ENCODE measurements at places on chromosomes 3 and 15. TPM values are rescaled to one million over a fixed set of nuclear protein-coding genes. Genes with fewer than 3 reads are reported as not detected.

- DNase-seq: no peak
Observed at GRCh38 chr15:71366926-71367325, 251.7 kb downstream of the THSD4 start.

DNA sequence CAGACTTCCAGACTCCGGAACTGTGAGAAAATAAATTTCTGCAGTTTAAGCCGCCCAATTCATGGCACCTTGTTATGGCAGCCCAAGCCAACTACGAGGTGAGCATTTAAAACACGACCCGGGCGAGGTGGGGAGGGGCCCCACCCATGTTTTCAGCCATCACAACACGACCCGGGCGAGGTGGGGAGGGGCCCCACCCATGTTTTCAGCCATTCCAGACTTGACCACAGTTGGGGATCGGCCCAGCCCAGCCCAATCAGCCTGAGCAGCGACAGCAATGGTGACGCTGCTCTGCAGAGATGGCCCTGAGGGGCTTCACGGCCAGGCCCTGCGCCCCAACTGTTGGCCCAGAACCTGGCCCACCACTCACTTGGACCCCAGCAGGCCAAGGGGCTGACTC lies 93.1 kb downstream of the ATP10A start:
- DNase-seq: no peak

DNA sequence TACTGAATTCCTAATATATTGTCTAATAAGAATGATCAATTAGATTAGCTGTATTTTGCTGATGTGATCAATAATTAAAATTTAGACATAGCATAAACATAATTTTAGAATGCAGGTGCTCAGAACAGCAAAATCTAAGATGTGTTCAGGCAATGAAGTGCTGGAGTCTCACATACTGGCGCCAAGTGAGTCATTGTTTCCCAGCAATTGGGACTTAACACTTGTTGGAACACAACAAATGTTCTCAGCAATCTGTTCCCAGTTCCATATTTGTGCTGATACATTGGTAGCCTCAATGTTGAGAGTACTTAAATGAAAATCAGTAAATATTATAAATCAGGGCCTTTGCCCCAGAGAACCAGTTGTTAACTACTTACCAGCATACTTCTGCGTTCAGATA lies 619.0 kb downstream of the ROBO1 start:
- DNase-seq: no peak

GRCh38 chr3:49900491-49901153 lies 3.1 kb downstream of the MST1R start:
- no peak for DNase-seq

The RASL12 gene
- 12.5 TPM for total RNA-seq

GRCh38 chr3:148756311-148756710 lies 58.6 kb downstream of the AGTR1 start:
- no peak for DNase-seq

GRCh38 chr15:49415149-49415548 lies 7.9 kb upstream of the FGF7 start:
- no peak for DNase-seq

- no peak for DNase-seq
Observed at GRCh38 chr15:82303956-82304777, 41.5 kb downstream of the SAXO2 start.

DNA sequence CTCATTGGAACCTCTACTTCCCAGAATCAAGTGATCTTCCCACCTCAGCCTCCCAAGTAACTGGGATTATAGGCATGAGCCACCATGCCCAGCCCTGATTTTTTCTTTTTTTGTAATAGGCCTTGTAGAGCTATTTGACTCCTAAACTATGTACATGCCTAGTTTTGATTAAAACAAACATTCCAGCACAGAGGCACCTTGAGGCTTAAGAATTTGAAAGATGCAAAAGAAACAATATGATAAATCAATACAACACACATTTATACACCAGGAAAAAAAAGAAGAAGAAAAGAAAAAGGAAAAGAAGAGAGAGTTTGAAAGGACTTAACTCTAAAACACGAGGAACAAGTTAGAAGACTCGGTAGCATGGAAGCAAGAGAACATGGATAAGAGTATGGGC lies 13.9 kb upstream of the FRMD5 start:
- no peak for DNase-seq

The CPLX3 gene
- 0.20 TPM for total RNA-seq

DNA sequence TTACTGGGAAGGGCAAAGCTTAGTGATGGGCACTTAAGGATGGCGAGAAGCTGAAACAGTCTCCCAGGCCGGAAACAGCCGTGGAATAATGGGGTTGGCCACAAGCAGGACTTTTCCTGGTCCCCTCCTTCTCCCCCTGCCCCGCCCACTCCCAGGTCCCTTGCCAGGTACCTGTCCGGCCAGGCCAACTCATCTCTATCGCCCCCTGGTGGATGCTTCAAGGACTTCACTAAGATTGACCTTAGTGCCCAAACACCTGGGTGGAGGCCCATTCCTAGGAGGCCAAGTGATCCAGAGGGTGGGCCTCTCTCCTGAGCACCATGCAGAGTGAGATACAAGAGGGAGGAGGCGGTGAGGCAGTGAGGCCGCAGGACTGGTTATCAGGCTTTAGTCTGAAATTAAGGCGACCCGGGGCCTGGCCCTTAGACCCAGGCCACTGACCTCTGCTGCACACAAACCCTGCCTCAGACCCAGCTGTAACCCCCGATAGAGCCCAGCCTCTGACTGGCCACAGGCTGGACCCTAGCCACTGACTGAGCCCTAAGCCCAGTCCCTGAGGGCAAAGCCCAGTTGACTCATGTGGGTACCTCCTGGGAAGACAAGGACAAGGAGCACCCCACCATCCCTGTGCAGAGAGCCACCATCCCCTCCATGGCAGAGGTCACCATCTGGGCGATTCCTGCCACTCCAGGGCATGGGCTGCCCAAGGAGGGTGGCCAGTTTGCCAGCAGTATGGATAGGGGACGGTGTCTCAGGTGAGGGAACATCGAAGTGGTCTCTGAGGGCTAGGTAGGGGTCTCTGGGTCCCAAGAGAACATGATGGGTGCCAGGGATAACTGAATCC lies 37.6 kb downstream of the VIPR1 start:
- no peak for DNase-seq

DNA sequence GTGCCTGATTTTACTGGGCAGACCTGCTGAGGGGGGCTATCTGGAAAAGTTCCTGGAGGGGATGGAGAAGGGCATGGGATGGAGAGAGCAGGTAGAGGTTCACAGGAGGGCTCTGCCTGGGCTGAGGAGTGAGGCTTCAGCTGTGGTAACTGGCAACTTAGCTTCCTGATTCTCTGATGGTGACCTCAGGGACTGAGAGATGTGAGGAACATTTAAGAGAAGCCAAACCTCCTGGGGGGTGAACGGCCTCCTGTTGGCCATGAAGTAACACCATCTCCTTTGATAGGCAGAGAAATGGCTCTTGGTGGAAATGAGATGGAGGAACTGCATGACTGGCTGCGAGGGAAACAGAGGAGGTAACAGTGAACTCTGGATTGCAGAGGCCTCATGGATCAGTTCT lies 97.3 kb upstream of the ROPN1 start:
- DNase-seq: no peak

The CAND2 gene
- 6.1 TPM for total RNA-seq

The CSPG4 gene
- 42.2 TPM for total RNA-seq

DNA sequence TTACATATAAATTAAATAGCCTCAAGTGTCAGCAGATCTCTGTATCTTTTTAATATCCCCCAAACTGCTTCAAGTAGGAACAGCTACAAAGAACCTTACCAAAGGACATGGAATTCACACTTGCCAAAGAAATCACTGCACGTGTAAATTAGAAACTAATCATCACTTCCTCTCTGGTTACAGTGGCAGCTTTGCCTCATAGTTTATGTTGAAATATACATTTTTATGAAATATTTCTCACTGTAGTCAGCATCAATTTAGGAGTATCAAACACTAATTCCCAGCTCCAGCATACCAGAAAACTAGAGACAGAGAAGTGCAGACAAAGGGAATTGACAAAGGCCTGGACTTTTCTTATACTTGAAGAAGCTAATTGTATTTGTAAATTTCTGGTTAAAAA lies 260.9 kb downstream of the TIGIT start:
- DNase-seq: no peak

The SEMA5B gene
- 8.6 TPM for total RNA-seq

DNA sequence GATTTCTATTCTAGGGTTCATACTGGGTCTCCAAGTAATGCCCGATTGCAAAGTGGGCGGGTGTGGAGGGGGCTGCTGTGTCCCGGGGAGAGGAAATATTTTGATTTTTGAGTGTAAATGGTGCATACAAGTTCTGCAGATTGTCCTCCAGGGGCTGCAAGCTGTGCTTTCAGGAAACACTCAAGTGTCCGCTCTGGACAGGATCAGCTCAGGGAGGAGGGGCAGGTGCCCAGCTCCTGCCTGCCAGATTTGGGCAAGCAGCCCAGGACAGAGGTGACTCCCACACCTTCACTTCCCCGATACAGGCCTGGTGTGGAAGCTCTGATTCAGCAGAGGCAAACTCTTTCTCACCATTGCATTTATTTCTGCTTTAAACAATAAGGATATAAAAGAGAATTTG lies 142.7 kb downstream of the ALDH1A2 start:
- DNase-seq: no peak

- DNase-seq: peak; percentile 16
Observed at GRCh38 chr15:87387766-87388165, 868.8 kb downstream of the NTRK3 start.

The ERICH6 gene
- total RNA-seq: not detected

DNA sequence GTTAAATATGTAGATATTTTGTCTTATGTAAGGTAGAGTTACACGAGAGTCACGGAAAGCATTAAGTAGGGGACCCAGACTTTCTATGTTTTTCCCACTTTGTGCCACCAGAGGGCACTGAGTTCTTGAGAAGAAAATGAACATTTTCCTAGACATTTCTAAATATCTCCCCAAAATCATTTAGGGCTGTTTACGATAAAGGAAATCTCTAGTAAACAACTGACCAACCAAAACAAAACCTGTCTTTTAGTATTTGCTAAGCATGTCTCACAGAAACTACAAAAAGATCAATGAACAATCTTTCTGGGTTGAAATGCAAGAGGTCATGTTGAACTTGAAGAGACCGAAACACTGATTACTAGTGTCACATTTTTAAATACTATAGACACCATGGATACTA lies 16.1 kb downstream of the POU1F1 start:
- peak; percentile 3 for DNase-seq

DNA sequence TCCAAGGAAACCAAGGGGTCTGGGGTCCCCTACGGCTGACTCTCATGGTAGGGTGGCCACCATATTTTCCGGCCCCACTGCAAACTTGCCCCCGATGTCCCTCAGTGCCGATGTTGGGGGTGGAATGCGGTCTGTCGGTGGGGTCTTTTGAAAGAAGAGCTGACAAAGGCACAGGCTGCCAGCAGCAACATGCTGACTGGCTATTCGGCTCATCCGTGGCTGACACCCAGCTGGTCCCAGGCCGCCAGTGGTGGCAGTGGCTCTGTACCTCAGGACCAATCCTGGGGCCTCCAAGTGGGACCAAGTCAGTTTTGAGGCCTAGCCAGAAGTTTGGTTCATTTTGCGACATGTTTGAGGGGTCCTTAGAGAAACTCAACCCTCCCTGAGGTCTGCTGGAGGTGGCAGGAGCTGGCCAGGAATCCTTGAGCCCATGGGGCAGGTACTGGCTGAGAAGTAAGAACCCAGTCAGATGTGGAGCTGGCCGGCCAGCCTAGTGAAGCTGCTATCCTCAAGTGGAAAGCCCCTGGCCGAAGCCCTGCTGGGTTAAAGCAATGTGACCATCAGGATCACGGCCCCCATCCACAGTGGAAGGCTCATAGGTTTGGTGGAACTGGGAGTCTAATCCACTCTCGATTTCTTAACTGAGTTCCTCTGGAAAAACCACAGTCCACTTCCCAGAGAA lies 17.8 kb downstream of the BMF start:
- no peak for DNase-seq

DNA sequence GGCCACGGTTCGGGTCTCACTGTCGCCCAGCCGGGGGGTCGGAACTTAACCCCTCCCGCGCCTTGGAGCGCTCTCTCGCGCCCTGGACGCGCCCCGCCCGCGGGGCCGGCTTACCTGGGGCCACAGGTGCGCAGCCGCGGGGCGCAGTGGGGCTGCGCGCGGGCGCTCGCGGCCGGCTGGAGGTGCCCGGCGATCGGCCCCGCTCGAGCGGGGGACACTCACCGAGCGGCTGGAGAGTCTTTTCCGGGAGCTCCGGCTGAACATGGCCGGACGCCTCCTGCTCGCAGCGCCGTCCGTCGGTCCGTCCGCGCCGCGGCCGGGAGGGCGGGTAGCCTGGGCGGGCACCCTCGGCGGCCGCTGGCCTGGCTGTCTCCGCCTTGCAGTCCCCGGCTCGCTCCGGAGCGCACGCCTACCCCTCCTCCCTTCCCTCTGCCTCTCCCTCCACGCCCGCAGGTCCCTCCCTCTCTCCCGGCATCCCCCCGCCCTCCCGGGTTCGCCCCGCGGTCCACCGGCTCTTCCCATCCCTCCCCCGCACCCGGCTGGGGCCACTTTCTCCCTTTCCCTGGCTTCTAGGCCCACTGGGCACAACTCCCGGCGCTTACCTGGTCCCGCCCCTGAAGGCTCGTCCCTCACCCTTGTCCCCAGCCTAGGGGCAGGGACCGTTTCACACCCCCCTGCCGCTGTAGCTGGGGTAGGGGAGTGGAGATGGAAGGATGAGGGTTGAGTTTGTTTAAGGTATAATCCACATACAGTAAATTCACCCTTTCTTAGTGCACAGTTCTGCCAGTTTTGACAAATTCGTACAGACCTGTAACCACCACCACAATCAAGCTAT lies 220.1 kb upstream of the PRICKLE2 start:
- DNase-seq: peak; percentile 18

The SPTSSB gene
- total RNA-seq: 29.6 TPM

The SLC22A14 gene
- 0.30 TPM for total RNA-seq

GRCh38 chr15:38040615-38041014 lies 106.2 kb downstream of the TMCO5A start:
- DNase-seq: no peak

The ARL14 gene
- not detected for total RNA-seq

The ROPN1 gene
- total RNA-seq: 0.69 TPM

GRCh38 chr3:69052472-69052898 lies 352 bp upstream of the TMF1 start:
- DNase-seq: no peak

DNA sequence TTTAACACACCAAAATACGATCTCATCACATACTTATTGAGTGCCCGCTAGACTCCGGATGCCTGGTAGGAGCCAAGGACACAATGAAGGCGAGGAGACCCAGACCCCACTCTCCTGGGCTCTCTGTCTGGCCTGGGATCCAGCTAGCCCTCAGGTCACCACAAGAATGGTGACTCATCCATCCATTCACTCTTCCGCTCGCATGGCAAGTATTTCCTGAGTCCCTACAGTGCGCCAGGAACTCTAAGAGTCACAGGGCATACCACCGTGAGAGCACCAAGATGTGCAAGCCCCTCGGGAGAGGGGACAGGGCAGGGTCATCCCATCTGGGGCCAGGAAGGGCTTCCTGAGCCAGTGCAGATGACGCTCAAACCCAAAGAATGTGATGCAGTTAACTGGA lies 101.6 kb upstream of the PRR20G start:
- no peak for DNase-seq

GRCh38 chr15:80251428-80252120 lies 439 bp downstream of the CTXND1 start:
- no peak for DNase-seq

DNA sequence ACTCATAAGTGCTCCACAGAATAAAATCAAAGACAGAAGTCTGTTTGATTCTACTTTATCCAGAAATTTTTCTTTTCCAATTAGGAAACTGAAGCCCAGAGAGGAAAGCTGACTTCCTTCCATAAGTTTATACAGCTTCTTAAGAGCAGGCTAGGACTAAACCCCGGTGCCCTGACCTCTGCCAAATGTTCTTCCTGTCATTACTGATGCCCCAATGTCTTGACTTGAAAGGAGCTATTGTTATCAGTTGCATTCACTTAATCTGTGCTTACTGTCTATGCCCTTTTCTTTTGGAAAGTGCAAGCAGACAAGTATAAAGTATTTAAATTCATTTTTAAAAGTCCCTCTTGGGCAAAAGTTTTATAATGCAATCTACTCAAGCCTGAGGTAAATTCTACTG lies 18.1 kb downstream of the CD200 start:
- peak; percentile 10 for DNase-seq
